ENCODE measurements at places on chromosomes 1 and 21.
A peak's percentile ranks its signal among the peaks of the same experiment; 100 is the strongest.

DNA sequence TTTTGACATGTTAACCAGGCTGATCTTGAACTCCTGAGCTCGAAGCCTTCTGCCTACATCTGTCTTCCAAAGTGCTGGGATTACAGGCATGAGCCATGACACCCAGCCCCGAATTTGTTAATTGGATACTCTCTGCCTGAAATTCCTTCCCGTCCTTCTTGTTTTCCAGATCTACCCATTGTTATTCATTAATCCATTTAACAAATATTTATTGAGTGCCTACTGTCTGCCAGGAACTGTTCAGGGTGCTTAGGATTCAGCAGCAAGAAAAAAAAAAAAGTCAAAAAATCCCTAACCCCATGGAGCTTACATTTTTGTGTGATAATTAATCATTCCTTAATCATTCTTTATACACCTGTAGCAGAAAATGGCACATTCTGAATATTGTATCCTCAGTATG lies 206.8 kb upstream of the FOXD3 start:
- DNase-seq, result no peak

DNA sequence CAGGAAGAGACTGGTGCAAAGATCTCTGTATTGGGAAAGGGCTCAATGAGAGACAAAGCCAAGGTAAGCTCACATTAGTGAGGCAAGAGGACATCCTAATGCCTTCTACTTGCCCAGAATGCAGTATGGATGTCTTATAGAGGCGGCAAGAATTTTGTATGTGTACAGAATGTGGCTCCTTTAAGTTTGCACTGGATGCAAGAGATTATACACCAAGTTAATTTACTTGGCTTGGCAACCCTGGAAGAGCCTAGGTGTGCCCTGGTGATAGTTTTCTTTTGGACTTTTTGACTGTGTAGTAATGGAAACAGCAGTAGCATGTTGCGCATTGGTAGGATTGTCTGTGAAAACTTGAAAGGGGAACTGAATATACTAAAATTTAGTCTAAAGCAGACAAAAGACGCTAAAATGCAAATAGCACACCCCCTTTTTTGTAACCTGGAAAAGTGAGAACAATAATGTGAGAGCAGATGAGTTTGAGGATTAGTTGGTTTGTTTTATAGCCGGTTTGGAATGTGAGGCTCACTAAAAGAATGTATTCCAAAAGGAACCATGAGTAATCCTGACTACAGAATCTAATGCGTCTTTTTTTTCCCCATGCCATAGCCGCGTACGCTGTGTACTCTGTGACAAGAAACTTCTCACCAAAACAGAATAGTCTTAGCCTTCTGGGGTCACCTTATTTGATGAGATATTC lies 18.1 kb downstream of the KHDRBS1 start:
- DNase-seq, result no peak

GRCh38 chr1:107262467-107263286 lies 121.8 kb downstream of the NTNG1 start:
- no peak for DNase-seq

GRCh38 chr1:223337174-223337869 lies 26.7 kb downstream of the SUSD4 start:
- DNase-seq, result no peak

DNA sequence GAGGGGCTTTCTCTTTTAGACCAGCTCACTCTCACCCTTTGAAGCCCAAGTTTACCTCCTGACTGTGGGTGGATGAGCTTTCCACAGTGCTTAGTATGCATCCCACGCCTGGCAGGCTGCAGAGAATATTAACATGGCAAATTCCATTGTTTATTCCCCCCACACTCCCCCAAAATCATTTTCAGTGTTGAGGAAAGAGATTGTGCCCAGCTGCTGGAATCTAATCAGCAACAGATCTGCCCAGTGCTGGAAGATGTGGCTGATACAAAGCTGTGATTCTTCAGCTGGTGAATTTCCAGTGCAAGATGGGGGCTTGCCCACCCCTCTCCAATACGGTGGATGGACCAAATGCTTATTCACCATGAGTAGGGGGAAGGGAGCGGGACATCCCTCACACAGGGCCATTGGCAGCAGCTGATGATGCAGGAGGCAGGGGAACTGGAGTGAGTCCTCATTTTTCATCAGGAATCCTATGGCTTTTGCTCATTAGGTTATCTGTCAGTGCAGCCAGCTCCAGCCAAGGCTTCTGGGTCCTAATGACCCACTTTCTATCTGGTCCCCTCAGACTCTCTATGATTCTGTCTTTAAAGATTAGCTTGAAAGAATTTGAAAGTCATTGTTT lies 39.7 kb upstream of the KCNA3 start:
- no peak for DNase-seq

DNA sequence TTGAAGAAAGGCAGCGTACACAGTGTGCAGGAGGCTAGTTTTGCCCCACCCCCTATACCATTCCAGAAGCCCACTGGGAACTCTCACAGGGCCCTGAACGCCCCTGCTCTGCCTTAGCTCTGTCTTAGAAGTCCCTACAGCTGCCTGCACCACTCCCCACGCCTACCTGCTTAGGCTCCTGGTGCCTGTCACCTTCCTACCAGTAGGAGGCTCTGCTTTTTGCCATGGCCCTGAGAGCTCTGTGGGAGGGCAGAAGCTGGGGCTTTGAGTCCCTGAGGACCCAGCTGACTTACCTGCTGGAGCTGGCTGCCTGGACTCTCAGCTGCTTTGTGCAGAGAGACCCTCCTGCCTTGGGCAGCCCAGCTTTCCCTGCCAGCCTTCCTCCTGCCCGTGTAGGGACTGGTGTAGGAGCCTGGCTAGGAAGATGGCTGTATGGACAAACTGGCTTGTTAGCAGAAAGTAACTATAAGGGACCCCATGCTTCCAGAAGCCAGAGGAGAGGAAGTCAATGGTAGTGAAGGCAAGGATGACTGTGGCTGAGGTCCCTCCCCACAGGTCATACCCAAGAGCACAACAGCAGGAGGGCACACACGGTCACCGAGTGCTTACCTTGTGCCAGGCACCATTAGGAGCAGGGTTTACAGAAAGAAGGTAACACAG lies 9.8 kb upstream of the CELSR2 start:
- no peak for DNase-seq

- no peak for DNase-seq
These were observed 106.8 kb upstream of the HP1BP3 start for GRCh38 chr1:20893931-20894330.

DNA sequence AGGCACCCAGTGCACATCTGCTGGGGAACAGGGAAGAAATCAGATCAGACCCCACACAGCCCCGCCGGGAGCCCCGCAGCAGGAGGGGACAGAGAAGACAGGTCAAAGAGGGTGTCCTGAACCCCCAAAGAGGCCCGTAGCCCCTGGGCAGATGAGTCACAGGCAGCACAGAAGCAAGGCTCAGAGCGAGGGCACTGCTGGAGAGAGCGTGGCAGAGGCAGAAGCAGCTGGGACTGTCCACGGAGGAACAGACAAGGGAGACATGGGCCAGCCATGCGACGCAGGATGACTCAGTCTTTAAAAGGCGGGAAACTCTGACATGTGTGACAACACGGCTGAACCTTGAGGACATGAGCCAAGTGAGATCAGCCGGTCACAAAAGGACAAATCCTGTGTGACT lies 14.5 kb upstream of the PRDM16 start:
- DNase-seq, result peak; percentile 15

DNA sequence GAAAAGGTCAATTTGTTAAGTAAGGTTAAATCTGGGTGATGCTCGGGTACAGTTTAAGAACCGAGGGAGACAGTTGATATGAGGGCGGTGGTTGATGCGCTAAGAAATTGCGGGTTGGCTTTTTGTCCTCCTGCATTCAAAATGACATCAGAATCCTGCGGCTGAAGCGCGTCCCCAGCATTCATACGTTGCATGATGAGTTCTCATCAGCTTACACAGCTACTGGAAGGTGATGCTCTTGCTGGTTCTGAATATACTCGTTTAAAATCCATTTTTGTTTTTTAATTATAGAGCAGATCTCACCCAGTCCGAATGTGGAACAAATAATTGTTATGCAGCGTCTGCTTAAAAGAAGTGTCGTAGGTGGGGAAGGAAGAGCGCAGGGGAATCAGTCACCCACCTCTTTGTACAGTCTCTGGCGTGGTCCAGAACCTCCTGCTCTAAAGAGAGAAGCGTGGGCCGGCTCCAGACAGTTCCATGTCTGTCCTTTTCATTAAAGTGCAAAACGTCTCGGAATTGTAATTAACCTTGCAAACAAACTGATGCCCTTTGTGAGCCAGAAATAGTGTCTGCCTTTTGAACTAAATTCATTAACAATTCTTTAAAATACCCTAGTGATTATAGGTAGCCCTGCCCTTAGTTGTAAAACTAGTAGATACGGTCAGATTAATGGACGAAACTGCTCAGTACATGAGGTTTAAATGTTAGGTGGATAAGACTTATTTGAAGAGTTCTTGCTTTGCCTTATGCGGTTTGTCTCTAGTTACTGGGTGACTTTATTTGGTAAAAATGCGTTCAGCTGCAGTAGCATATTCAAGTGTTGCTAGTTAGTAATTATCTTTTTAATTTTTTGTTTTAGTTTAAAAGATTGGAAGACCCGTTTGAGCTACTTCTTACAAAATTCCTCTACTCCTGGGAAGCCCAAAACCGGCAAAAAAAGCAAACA lies 741 bp downstream of the RGS2 start:
- DNase-seq, result no peak

DNA sequence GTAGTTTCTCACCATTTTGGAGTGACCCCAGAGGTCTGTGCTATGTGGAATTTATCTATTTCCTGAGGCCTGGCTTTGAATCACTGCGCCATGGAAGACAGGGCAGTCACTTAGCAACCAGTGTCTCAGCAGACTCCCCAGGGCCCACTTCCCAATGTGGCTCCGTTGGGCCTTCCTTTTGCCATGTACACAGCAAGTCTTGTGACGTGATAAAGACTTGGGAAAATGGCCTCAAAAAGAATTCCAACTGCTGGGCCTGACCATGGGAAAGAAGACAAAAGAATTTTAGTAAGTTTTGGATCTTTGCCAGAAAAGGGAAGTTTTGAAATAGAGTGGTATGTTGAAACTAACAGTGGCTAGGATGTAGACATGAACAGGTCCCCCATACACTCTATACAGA lies 36.2 kb downstream of the TLR5 start:
- DNase-seq, result no peak

- no peak for DNase-seq
These were observed 86.5 kb downstream of the C1orf21 start for GRCh38 chr1:184473176-184473966.

DNA sequence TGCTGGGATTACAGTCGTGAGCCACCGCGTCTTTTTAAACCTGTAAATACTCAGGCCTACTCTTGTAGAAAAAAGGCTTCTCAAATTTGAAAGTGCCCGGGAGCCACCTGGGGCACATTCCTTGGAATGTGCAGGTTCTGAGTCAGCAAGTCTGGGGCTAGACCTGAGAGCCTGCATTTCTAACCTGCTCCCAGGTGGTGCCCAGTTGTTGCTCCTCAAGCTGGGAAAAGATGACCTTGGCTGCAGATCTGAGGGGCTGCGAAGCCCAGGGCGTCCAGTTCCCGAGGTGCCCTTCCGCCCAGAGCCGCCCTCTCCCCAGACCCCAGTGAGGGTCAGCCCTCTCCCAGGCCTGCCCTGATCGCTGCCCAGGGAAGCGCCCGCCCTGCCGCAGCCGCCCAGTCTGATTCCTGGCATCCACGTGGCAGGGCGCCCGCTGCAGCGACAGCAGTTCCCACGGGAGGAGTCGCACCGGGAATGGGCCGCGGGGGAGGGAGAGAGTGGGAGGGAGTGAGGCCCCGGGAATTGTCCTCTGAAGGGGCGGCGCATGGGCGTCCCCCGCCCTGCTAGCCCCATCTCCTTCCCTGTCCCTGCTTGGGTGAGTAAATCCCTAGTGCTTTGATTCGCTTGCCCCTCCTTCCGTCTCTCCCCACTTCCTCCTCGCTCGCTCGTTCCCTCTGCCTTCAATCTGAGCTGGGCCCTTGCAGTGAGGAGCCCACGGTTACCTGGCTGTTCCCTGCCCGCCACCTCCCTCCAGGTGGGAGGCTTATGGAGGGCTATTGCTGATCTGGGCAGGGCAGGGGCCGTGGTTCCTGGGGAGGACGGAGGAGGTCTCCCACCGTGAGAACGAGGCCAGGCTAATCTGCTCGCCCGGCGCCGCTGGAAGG lies 18.8 kb upstream of the TENT5B start:
- DNase-seq, result no peak

- DNase-seq, result no peak
These were observed 92.6 kb downstream of the ATG4C start for GRCh38 chr1:62876535-62876934.

DNA sequence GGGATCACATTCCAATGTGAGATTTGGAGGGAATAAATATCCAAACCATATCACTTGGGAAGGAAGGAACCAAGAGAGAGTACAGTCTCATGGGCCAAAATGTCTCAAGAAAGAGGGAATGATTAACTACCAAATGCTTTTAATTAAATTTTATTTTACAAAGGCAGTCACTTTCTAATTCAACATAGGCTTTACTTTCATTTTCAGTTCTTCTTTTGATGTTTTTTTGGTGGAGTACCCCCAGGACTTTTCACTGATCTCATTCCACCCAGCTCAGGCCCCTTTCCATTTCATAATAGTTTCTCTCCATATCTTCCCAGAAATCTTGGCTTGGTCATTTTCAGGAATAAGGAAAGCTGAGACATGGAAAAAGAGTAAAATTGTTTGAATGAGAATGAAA lies 5.1 kb upstream of the SLAMF7 start:
- DNase-seq, result no peak

DNA sequence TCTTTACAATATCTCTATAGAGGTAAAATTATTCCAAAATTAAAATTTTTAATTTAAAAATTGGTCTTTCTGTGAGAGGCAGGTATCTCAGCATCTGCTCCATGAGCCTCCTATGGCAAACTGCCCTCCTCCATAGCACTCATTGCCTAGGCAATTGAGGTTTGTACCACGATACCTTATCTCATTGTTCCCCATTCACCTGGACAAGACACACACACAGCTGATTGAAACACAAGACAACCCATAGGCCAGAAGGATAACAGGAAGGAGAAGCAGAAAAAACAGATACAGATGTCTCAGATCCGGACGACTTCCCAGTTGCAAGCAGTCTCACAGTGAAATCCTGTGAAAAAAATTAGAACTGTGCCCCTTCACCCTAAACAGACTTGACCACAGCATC lies 24.3 kb downstream of the RHBDL2 start:
- no peak for DNase-seq

DNA sequence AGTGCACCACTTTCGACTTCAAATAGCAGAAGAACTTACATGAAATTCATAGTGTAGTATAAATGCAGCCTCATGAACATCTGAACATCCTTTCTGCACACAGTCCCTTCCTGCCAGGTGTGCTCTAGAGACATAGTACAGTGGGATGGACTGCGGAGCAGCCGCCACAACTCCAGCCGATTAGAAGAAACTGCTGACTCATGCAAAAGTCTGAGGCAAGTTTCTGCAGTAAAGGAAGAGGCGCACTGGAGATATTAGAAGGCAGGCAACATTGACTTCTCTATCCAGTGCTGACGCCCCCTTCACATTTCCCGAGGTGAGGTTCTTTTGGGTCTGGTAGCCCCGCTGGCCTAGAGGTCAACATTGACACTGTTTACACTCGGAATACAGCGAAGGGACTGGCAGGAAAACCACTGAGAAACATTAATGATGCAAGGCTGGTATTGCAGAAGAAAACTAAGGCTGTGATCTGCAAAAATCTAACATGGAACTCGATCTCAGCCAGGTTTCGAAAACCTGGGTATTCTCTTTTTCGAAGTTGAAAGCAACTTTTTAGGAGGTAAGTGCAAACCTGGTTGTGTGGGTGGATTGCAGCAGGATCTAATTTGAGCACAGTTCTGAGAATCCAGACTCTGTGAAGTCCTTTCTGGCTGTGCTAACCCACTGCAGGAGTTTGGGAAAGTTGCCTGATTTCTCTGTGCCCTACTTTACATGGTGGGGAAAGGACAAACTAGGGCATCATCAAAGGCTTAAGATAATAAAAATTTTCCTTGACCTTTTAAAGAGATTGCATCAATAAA lies 90.7 kb downstream of the CDC7 start:
- DNase-seq, result no peak

GRCh38 chr1:156992215-156992614 lies 53.3 kb downstream of the ARHGEF11 start:
- DNase-seq, result no peak

Data from omental fat pad (tissue), 4 donors.